ENCODE measurements at places on chromosomes 5 and 9. TPM values are rescaled to one million over a fixed set of nuclear protein-coding genes. Genes with fewer than 3 reads are reported as not detected.

The RANBP3L gene
- total RNA-seq, result 0.98 TPM

The NFIB gene
- total RNA-seq, result 74.4 TPM

The PRSS3 gene
- 3.5 TPM for total RNA-seq

DNA sequence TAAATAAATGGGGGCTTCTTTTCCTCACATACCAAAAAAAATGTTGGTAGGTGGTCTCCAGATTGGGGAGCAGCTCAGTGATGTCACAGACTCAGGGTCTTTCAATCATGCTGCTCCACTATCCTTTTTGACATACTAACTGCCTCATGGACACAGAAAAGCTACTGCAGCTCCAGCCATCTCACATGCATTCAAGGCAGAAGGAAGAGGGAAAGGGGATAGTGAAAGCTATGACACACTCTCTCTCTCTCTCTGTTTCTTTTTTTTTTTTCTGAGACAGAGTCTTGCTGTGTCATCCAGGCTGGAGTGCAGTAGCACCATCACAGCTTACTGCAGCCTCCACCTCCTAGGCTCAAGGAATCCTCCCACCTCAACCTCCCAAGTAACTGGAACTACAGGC lies 7.9 kb upstream of the ADGRD2 start:
- no peak for DNase-seq
- H3K4me1 ChIP-seq, result no peaks in the 10 kb centered on the region
- H3K27me3 ChIP-seq, result no peaks in the 10 kb centered on the region
- H3K4me3 ChIP-seq, result no peak overlapping the region

DNA sequence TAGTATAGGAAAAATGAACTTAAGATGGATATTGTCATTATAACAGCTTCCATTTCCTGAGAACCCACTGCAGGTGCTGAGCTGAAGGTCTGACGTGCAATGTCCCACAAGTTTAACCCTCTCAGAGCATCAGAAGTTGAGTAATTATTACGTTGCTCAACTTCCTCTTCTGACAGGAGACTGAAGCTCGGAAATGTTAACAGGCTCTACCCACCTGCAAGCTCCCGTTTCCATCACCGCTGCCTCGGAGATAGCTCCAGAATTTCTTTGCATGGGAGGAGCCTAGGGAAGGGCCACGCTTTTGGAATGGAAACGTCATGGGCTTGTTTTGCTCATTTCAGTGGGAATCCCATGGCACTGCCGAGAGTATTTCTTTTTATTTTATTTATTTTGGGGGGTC lies 1.0 kb upstream of the NTMT1 start:
- DNase-seq, result no peak
- H3K27ac ChIP-seq, result no peak overlapping the region
- no peak overlapping the region for H3K4me3 ChIP-seq

DNA sequence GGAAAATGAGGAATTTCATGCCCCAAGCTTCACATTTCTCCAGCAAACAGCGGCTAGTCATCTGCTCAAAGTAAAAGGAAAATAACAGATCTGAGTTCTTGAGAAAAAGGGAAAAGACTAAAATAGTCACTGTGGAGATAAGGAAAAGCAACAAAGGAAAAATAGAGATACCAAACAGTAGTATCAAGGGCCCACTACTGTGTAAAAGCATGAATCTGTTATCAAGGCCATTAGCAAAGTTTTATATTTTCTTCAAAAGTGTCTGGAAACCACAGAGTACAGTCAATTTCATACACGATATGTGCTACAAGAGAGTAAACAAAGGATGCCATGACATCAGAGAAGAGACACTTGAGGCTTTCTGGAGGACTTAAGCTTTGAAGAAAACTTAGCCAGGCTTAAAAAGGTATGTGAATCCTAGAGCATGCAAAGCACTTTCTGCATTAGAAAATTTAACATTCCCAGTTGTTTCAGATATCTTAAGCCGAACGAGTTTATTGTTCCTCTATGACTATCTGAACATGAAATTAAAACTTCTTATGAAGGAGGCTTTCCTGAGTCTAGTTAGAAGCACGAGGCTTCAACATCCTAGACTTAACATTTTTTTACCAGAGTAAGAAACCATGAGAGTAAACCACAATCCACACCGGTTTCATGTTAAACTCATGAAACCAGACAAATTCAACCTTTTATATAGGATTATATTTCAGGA lies 1.2 kb downstream of the TTC33 start:
- peak overlapping the region; percentile 90 for H3K4me3 ChIP-seq
- no peaks in the 10 kb centered on the region for H3K27me3 ChIP-seq
- H3K27ac ChIP-seq, result peak overlapping the region; percentile 95
- no peaks in the 10 kb centered on the region for H3K36me3 ChIP-seq
- no peak for DNase-seq

DNA sequence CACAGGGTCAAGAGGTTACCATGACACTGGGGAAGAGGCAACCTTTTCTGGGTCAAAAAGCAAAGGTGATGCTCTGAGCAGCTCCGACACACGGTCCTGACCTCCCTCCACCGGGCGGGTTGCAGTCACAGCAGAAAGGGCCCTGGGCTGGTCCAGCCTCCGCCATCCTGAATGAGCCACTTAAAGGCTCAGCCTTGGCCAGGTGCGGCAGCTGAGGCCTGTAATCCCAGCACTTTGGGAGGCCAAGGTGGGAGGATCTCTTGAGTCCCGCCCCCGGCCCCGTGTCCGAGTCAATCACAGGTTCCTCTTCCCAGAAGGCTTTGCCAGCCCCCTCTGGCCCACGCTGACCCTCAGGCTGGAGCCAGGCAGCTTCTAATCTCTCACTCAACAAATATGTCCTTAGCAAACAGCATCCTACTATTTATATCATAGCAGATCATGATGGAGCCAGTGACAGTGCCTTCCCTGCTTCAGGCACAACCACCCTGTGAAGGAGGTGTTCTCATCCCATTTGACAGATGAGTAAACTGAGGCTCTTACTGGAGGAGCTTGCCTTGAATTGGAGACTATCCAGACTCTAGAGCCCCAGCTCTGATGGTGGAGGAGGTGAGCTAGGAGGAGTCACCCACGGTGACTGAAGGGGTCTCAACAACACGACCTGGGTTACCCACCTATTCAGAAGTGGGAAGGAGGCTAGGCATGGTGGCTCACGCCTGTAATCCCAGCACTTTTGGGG lies 79.1 kb downstream of the LRSAM1 start:
- no peak overlapping the region for H3K4me3 ChIP-seq
- H3K27ac ChIP-seq, result peak overlapping the region; percentile 9
- H3K4me1 ChIP-seq, result no peaks in the 10 kb centered on the region
- H3K27me3 ChIP-seq, result no peaks in the 10 kb centered on the region
- DNase-seq, result no peak

- H3K27me3 ChIP-seq, result no peaks in the 10 kb centered on the region
- no peaks in the 10 kb centered on the region for H3K4me1 ChIP-seq
- no peaks in the 10 kb centered on the region for H3K36me3 ChIP-seq
- no peak for DNase-seq
- H3K27ac ChIP-seq, result no peak overlapping the region
Measured at GRCh38 chr5:101112645-101113044, 209.6 kb upstream of the ST8SIA4 start.

- H3K36me3 ChIP-seq, result no peaks in the 10 kb centered on the region
- DNase-seq, result no peak
- H3K27me3 ChIP-seq, result no peaks in the 10 kb centered on the region
- H3K27ac ChIP-seq, result no peak overlapping the region
Measured at GRCh38 chr9:128051932-128052709, 15.0 kb downstream of the NAIF1 start.

GRCh38 chr9:27365707-27366376 lies 68.9 kb upstream of the EQTN start:
- H3K36me3 ChIP-seq, result no peaks in the 10 kb centered on the region
- H3K4me1 ChIP-seq, result peaks cover 16% of the 10 kb centered on the region
- no peak for DNase-seq
- no peak overlapping the region for H3K4me3 ChIP-seq

- H3K36me3 ChIP-seq, result no peaks in the 10 kb centered on the region
- no peaks in the 10 kb centered on the region for H3K4me1 ChIP-seq
- no peak overlapping the region for H3K4me3 ChIP-seq
- no peaks in the 10 kb centered on the region for H3K27me3 ChIP-seq
- DNase-seq, result no peak
- H3K27ac ChIP-seq, result no peak overlapping the region
Measured at GRCh38 chr5:137290373-137290772, 208.8 kb downstream of the SPOCK1 start.

GRCh38 chr5:41240390-41240789 lies 27.1 kb upstream of the C6 start:
- no peak overlapping the region for H3K4me3 ChIP-seq
- no peaks in the 10 kb centered on the region for H3K36me3 ChIP-seq
- DNase-seq, result no peak
- no peaks in the 10 kb centered on the region for H3K27me3 ChIP-seq
- no peaks in the 10 kb centered on the region for H3K4me1 ChIP-seq

- H3K36me3 ChIP-seq, result no peaks in the 10 kb centered on the region
- no peak overlapping the region for H3K27ac ChIP-seq
- no peak for DNase-seq
- H3K4me1 ChIP-seq, result no peaks in the 10 kb centered on the region
- H3K4me3 ChIP-seq, result no peak overlapping the region
- no peaks in the 10 kb centered on the region for H3K27me3 ChIP-seq
Measured at GRCh38 chr9:101307524-101308213, 77.1 kb downstream of the BAAT start.

- H3K27ac ChIP-seq, result peak overlapping the region; percentile 83
- H3K4me3 ChIP-seq, result no peak overlapping the region
- no peak for DNase-seq
Measured at GRCh38 chr9:70614786-70615463, 200.5 kb upstream of the KLF9 start.

Data from right atrium auricular region (tissue), 2 donors.